CD4-positive, alpha-beta T cell treated with Interferon alpha-2 for 1 hour (primary cell): ENCODE measurements at places on chromosomes 7 and 10.

GRCh38 chr10:16857419-16857818 is 40.2 kb upstream of the RSU1 start:
- DNase-seq, result no peak

DNA sequence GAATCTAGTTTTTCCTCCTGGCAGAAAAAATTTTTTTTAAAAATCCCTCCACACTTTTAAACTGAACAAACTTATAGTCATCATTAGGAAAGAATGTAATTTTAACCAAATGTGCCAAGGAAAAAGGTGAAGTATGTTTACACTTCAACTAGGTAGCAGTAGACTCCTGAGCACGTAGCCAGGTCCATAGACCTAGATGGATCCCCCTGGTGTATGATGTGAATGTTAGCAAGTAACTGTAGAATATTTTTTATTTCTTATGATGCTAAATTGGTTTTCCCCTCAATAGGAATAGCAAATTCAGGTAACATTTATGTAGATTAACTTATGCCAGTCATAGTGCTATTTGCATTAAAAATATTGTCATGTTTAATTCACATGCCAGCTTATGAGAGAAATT is 19.6 kb downstream of the CABCOCO1 start:
- no peak for DNase-seq

DNA sequence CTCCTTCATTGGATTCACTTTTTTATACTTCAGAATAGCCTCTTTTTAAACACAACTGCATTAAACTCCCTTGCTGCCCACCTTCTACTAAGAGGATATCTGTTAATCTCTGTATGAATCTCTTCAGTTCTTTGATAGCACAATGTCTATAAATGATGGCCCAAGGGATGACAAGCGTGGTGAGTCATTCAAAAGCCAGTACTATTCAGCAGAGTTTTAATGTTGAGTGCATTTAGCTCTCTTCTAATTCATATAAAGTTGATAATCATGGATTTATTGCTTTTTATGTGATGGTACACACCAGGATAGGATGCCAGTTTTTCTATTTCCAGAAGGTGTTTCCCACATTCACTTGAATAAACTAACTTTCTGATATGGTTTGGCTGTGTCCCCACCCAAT is 57.4 kb upstream of the HECTD2 start:
- no peak for DNase-seq

DNA sequence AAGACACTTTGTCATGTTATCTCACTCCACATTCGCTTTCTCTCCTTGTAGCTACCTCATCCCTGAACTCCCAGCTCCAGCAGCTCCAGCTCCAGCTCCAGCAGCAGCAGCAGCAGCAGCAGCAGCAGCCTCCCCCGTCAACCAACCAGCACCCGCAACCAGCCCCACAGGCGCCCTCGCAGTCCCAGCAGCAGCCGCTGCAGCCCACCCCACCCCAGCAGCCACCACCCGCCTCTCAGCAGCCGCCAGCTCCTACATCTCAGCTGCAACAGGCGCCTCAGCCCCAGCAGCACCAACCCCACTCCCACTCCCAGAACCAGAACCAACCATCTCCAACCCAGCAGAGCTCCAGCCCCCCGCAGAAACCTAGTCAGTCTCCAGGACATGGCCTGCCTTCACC is 226.6 kb upstream of the YAE1 start:
- DNase-seq, result no peak

DNA sequence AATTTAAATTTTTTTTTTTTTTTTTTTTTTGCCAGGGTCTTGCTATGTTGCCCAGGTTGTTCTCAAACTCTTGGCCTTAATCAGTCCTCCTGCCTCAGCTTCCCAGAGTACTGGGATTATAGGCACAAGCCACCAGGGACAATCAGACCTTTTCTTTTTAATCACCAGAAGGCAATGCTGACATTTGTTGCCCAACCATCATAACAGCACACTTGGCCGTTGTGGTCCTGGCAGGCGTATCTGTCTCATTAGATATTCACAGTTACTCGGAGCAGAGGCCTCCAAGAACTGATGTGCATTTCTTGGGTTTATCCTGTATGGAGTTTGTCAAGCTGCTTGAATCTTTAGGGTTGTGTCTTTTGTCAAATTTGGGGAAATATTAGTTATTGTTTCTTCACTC is 100.0 kb downstream of the SORCS3 start:
- no peak for DNase-seq

DNA sequence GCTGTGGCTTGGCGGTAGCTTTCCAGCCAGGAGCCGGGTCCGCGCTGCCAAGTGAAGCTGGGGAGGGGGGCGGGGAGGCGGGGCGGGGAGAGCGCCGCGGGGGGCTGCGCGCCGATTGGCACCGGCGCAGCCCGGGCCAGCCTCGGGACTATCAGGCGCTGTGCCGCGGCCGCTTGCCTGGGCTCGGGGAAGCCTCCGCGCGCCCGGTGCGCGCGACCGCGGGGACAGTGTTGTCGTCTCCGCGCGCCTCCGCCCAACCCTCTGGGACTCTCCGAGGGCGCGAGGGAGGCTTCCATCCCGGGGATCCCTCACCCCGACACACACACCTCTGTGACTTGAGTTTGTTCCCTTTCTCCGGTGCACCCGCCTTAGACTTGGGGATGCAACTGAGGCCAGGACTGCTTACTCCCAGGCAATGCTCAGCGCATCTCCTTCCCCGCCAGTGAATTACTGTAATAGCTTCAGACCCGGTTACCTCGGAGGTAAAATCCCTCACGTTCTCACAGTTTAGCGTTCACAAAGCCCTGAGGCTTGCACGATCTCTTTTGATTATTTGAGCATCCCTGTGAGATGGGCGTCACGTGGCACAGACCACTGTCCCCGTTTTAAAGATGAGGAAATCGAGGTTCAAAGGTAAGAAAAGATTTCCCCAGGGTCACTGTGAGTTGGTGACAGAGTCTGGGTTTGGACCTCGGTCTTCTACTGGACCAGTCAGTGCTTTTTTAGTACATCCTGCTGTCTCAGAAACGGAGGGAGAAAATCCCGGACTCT is at the start of gene NKX1-2:
TSS of gene NKX1-2 (minus strand) at position 24 of the 771 bp plus-strand sequence. CDS start 92 bp downstream, outside the sequence.
- no peak for DNase-seq

GRCh38 chr7:129017264-129017663 is 37.6 kb downstream of the TNPO3 start:
- DNase-seq, result no peak

DNA sequence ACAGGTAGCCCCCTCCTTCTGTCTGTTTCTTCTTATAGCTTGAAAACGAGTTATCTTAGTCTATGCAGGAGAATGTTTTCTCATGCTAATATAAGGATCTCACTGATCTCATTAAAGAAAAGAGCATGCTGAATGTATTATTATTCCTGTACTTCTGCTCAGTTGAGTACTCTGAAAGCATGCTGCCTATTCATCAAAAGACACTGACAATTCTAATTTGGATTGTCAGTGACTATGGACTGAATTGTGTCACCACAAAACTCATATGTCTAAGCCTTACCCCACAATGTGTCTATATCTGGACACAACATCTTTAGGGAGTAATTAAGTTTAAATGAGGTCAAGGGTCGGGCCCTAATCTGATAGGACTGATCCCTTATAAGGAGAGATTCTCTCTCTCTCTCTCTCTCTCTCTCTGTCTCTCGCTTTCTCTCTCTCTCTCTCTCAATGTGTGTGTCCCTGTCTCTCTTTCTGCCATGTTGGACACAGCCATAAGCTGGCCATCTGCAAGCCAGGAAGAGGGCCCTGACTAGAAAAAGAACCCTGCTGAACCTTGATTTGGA is 98.4 kb downstream of the GNAT3 start:
- no peak for DNase-seq

- DNase-seq, result no peak
Measured at GRCh38 chr10:52488606-52489485, 174.8 kb downstream of the DKK1 start.

GRCh38 chr10:102262744-102263370 is 17.5 kb downstream of the GBF1 start:
- DNase-seq, result no peak

DNA sequence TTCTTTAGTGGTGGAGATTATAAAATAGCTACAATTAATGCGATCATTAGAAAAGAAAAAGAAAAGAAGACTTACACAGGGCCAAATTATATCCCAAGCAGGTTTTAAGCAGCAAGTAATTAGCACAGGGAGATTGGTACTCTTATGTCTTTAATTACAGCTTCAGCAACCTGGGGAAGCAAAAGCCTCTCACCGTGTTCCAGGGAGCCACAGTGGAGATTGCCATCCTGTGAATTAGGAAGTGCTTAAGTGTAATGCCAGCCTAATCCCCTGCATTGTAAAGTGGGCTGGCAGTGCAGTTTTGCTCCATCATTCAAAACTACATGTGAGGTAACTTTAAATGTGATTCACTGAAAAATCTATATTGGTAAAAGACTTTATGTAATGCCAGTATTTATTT is 533.5 kb upstream of the COBL start:
- DNase-seq, result no peak

- DNase-seq, result no peak
Measured at GRCh38 chr7:96045919-96046318, 273.6 kb downstream of the DYNC1I1 start.

- DNase-seq, result no peak
Measured at GRCh38 chr7:81300753-81301152, 381.9 kb upstream of the SEMA3C start.

- no peak for DNase-seq
Measured at GRCh38 chr10:99966306-99966705, 43.4 kb downstream of the DNMBP start.

GRCh38 chr10:133236401-133237240 is 1.0 kb upstream of the VENTX start:
- DNase-seq, result no peak

GRCh38 chr7:42351316-42351935 is 114.4 kb upstream of the GLI3 start:
- no peak for DNase-seq

DNA sequence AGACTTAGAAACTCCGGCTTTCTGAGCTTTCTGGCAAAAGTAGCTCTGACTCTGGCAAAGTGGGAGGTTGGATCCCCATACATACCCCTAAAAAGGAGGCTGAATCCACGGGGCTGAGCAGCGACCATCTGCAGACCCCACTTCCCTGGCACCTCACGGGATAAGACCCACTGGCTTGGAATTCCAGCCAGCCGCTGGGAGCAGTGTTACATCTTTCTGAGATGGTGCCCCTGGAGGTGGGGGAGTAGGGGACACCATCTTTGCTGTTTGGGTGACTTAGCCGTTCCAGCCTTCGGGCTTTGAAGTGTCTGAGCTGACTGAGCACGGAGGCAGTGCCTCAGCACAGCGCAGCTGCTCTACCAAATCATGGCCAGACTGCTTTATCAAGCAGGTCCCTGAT is 45.0 kb upstream of the GRM3 start:
- DNase-seq, result no peak

GRCh38 chr7:130231792-130232191 is 24.1 kb downstream of the SSMEM1 start:
- DNase-seq, result no peak

DNA sequence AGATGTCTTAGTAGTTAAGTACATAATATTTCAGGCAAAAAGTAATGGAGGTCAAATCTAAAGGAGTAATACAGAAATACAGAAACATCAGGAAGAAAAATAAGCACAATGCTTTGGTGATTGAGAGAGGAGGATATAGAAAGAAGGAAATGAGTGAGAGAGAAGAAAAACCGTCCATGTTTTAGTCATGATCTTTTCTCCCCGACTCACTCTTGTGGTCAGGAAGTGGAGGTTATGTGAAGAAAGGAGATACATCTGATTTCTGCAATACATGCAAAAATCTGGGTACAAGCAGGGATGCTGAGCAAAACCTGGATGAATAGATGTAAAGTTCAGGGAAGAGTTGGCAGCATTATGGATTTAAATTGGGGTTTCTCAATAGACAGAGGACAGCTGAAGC is 1122.5 kb downstream of the SORCS3 start:
- no peak for DNase-seq

- no peak for DNase-seq
Measured at GRCh38 chr7:51611937-51612336, 295.3 kb upstream of the COBL start.

DNA sequence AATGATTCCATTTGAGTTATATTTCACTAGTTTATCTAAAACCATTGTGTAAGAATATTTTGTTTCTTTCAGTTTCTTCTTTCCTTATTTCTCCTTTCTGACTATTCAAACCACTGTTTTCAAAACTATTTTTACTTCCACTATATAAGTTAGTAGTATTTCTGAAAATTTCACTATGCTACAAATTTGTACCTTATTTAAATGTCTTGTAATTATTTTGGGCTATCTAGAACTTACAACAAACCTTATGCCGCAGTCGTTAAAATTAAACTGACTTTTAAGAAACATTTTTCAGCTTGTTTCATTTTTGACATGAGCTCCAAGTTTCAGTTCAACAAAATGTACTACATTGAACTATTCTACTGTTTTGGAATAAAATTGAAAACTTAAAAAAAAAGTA is 1.8 kb downstream of the TFEC start:
- no peak for DNase-seq

DNA sequence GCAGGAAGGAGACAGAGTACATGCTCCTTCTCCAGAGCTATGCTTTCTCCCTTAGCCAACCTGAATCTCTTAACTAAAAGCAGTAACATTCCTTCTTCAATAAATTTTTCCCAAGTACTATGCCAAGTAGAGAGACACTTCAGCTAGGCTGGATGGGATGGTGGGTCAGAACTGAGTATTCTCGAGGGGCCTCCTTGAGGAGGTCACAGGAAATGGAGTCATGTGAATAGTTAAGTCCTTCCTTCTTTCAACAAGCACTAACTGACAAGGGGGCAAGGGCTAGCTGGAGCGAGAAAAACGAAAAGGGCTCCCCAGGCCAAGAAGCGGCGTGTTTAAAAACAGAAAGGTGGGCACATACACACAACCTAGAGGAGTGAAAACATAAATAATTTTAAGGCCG is 5.5 kb downstream of the RSU1 start:
- no peak for DNase-seq

DNA sequence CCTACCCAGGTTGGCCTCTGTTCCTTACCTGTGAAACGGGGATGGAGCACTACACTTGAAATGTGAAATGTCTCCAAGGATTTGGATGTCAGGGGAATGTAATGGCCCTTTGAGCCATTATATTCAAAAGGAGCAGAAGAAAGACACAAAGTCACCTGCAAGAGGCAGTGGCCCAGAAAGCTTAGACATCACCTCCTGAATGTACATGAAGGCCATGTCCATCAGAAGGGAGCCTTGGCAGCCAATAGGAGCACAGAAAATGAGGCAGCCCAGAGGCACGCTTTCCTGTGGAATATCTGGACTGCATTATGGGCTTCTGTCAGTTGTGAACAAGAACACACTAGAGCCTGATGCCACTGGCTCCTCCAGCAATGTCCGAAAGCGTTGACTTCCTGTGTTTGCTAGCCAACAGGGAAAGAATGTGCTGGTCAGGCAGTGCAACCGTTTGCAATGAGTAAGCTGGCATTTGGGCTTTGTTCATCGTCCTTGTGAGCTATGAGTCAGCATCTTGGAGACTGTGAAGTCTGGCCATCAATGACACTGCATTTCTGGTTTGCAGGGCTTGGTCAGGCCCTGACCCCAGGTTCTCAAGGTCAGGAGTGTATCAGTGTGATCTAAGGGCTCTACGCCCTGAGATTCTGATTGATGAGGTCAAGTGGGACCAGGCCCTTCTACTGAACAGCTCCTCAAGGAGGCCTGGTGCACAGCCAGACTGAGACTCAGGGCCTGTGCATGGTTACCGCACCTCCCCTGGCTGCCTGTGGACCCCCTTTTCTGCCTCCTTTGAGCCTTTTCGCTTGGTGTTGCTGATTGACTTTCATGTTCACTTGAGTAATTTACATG is 222.4 kb downstream of the RPS24 start:
- no peak for DNase-seq
